ENCODE measurements at places on chromosomes 16 and 17.
A peak's percentile ranks its signal among the peaks of the same experiment; 100 is the strongest.

DNA sequence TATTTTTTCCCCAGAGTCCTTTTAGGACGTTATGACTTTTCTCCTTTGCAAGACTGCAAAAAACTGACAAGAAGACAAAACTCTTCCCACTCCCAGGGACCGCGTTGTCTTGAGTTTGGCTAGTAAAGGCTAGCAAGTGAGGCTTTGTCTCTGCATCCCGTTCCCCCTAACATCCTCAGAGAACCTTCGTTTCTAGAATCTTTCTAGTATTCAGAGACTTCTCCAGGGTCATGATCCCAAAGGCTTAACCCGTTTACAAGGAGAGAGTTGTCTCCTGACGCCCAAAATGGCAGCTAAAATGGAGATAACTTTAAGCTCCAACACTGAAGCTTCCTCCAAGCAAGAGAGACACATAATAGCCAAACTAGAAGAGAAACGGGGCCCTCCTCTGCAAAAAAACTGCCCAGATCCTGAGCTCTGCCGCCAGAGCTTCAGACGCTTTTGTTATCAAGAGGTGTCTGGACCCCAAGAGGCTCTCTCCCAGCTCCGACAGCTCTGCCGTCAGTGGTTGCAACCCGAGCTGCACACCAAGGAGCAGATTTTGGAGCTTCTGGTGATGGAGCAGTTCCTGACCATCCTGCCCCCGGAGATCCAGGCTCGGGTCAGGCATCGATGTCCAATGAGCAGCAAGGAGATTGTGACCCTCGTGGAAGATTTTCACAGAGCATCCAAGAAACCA, 843 bp downstream of the ZNF174 start:
- DNase-seq: peak; percentile 22

- DNase-seq: no peak
Measured at GRCh38 chr17:51590071-51590656, 329.8 kb downstream of the UTP18 start.

DNA sequence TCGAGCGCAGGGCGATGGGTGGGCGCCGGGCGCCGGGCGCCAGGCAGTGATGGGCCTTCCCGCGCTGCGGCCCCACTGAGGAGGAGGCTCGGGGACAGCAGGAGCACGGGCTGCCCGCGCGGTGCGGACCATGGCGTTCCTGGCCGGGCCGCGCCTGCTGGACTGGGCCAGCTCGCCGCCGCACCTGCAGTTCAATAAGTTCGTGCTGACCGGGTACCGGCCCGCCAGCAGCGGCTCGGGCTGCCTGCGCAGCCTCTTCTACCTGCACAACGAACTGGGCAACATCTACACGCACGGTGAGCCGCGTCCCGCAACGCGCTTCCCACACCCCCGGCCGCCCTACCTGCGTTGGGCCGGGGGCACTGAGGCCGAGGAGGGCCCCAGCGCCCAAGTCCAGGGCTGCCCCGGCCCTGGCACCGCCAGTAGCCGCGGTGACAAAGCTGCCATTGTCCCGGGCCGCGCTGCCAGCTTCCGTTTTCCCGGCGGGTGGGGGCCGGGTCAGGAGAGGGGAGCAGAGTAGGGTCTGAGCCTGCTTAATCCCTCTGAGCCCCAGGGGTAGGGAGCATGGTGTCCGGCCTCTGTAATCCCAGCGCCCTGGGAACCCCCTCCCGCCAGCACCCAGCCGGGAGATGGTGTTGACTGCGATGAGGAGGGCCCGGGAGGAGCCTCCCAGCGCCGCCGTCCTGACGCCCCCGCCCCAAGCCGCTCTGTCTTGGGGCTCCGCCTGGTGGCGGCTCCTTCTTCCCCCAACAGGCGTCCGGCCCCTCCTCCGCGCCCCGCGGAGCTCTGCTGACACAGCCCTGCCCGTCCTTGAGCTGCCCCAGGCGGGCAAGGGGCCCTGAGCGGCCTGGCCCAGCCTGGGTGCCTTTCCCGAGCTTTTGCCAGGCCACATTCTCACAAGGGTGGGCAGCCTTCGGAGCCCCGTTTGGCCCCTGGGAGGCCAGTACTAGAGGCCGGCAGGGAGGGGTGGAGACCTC, 685 bp downstream of the PAQR4 start:
- peak; percentile 81 for DNase-seq

- no peak for DNase-seq
Measured at GRCh38 chr17:7881276-7882054, 7.1 kb upstream of the CHD3 start.

- no peak for DNase-seq
Measured at GRCh38 chr16:67027046-67027445, 1.9 kb upstream of the CBFB start.

DNA sequence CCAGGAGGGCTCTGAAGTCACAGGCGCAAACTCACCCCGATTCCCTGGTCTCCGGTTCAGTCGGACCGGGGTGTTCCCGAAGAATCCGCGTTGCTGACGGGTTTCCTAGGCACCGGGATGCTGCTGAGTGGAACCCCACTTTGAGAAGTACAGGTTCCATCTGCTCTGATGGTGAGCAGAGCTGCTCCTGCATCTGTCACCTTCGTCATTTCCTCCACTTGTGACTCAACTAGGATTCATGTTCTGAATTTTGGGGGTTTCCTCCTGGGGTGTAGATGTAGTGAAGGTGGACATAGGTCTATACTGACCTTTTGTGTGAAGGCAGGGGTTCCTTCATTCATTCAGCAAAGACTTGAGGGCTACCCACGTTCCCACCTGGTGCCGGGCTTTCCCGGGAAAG, 25.0 kb downstream of the LGALS3BP start:
- no peak for DNase-seq

DNA sequence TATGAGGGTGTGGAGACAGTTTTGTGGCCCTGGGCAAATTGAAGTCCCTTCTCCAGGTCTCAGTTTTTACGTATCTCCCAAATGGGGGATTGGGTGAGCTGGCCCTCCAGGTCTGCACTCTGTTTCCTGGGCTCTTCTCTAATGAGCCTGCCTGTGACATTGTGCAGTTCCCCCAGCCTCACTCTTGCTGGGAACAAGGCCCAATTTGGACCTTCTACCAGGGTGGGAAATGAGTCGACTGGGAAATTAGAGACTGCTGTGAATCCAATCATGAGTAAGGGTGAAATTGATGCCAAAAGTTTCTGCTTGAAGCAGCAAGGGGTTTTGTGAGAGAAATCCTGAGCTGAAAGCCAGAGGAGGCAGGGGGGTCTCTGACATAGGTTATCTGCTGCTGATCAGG, 71.5 kb upstream of the KSR1 start:
- no peak for DNase-seq

- no peak for DNase-seq
Measured at GRCh38 chr17:82023447-82024241, 539 bp downstream of the LRRC45 start.

DNA sequence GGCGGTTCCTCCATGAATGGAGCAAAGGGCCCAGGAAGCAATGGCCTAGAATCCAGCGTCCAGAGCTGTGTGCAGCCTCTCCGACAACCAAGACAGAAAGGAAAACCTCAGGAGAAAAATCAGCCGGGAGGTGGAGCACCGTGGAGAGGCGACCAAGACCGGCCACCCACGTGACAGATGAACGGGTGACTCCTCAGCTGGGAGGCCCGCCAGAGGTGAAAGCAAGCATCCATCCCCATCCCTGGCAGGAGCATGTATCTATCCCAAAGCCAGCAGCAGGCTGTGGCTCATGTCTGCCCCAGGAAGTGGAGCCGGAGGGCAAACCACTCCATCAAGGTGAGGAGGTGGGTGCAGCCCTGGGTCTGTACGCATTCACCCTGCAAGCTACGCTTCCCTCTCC, 52.1 kb downstream of the FOXL1 start:
- no peak for DNase-seq

- DNase-seq: no peak
Measured at GRCh38 chr17:37066322-37067255, 117.8 kb downstream of the AATF start.

DNA sequence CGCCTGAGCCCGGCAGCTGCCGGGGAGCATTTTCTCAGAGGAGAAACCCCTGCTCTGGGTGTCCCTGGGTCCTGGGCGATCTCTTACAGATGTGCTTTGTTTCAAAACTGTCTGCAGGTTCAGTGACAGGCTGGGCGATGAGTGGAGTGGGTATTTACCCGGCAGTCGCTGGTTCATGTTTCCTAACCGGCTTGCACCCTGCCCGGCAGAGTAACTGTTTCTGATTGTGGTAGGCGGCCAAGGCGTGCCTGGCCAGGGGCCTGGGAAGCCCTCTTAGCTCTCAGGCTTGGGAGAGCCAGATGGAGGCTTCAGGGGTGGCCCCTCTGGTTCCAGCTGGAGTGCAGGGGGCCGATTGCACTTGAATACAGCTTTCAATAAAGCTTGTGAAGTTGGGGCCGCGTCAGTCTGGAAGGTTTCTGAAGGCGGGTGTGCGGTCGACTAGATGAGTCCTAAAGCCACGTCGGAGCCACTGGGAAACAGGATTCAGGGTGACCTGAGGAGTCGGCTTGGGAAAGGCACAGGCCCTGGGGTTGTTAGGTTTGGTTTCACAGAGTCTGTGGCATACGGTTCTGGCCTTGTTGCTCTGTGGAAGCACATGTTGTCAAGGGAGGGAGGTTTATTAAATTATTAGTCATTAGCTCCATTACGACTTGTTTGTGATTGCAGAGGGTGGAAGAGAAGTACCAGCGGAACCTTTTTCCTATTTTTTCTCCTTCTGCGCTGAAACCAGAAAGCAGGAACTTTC, 1.4 kb downstream of the BAIAP2 start:
- no peak for DNase-seq

DNA sequence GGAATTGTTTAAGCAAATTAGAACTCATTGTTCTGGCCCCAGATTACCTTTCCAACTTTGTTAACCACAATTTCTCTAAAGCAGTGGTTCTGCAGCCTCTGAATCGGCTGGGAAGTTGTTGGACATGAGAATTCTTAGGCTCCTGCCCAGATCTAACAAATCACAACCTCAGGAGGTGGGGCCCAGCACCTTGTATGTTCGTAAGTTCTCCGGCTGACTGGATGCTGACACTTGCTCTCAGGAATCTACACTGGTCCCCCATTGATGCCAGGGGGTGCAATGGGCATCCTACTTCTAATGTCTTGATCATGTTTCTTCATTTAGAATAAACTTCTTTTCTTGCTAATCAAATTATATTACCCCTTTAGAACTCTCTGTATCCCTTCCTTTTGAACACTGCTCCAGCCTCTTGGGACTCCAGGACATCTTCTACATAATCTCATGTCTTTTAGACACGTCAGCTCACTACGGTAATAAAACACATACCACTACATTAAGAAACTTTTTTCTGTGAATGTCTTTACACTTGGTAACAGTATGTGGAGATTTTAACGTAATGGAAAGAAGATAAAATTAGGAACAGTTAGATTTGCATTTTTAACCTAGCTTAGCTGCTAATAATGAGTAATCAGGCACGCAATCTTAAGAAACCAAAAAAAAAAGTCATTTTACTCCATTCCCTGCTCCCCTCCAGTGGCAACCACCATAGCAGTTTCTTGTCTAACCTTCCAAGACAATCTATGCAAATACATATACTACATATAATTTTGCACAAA, 143.2 kb downstream of the ITFG1 start:
- no peak for DNase-seq

GRCh38 chr17:16915752-16916556, 56.0 kb downstream of the TNFRSF13B start:
- no peak for DNase-seq

DNA sequence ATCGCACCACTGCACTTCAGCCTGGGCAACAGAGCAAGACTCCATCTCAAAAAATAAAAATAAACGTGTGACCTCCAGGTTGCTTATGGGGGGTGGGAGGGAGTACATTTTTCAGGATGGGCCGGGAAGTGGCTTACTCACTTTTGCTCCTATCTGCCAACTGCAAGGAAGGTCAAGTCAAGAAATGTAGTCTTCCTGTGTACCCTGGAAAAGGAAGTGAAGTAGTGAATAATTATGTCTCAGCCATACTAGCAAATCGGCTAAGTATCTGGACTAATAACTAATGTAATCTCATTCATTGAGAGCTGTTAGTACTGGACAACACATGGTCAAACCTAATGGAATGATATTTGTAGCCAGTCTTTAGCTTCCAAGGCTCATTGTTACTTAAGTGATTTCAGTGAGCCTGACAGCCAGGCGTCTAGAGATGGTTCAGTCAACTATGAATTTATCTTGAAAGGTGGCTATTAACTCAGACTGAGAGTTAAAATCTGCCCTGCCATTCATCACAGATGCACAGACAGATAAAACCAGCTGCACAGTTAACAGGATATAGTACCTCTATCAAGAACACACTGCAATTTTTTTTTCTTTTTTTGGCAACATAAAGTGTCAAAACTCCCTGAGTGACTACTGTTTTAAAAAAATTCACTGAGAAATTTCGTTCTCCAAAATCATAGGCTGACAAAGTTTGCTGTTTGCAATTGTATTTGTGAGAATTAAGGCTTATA, 3.7 kb upstream of the TACO1 start:
- DNase-seq: no peak

DNA sequence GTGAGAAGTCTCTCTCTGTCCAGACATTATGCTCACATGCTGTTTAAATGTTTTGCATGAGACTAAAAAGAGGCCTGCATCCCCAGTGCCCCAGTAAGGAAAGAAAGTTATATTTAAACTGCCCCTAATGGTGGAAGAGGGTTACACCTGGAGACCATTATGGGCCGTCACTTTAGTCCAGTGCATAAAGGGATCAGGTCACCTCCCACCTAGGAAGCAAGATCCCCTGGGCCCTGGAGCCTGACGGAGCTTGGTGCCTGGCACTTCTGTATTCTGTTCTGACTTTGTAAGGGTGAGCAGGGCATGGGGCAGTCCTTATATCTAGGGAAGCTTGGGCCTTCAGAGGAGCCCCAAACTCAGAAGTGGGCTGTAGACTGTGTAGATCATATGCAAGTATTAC, 67.9 kb downstream of the CPPED1 start:
- DNase-seq: no peak
